ENCODE measurements at places on chromosomes 1 and 21. TPM values are rescaled to one million over a fixed set of nuclear protein-coding genes. Genes with fewer than 3 reads are reported as not detected.

DNA sequence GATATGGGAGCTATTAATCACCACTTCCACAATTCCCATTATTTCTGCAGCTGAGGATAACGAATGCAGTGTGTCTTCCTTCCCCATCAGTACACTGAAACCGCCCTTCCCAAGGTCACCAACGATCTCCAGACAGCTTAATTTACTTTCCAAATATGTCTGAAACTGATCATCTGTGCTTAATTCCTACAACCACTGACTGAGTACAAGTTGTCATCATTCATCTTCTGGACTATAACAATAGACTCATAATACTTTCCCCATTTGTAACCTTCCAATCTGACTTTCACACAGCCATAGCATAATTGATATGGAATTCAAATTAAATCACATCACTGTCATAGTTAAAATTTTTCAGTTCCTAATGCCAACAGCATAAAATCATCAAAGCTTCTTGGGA lies 17.4 kb downstream of the DNM3 start:
- no peak for DNase-seq
- H3K4me3 ChIP-seq: no peak overlapping the region
- no peaks in the 10 kb centered on the region for H3K27me3 ChIP-seq
- no peak overlapping the region for H3K27ac ChIP-seq

DNA sequence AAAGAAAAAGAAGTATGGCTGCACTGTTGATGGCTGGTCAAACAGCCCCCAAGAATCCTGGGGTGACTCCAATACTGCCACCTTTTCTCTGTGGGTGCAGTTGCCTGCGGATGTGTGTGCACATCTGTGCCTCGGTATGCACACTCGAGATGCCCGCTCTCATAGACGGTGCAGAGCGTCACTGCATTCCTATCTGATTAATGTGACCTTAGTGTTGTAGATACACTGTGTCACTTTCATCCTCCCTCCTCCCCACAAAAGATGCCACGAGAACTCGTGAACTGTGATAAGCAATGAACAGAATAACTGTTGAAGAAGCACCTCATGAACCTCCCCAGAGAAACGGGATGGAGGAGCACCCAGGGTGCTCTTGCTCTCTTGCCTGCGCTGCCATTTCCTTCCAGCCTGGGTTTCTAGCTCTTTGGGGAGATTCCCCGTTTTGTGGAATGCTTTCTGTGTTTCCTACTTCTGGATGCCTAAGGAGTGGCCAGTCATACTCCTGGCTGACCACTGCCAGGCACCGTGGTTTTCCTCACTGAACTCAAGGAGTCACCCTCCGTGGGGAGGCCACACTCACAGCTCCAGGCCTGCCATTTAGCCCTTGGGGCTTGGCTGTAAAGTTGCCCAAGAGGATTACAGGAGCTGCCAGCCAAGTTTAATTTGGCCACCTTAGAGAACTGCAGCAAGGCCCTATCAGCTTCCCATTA lies 32.0 kb downstream of the NTPCR start:
- peaks cover 16% of the 10 kb centered on the region for H3K36me3 ChIP-seq
- no peak overlapping the region for H3K27ac ChIP-seq
- no peaks in the 10 kb centered on the region for H3K4me1 ChIP-seq
- no peaks in the 10 kb centered on the region for H3K27me3 ChIP-seq
- DNase-seq: no peak
- no peak overlapping the region for H3K4me3 ChIP-seq

DNA sequence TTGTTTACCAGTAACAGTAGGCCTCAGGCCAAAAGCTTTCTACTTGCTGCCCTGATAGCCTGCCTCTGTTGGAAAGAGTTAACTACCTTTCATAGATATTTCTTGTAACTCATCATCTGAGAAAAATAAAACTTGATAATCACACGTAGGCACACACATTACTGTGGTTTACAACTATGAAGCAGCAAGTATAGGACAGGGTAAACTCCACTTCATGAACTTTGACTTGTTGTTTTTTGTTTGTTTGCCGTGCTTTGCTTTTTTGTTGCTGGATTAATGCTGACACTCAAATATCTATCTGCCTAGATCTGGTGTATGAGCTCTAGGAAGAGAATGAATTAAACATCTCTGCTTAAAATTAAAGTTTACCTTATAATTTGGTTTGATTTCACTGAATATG lies 924.7 kb upstream of the ADGRL2 start:
- DNase-seq: no peak
- no peaks in the 10 kb centered on the region for H3K4me1 ChIP-seq
- no peaks in the 10 kb centered on the region for H3K27me3 ChIP-seq

- H3K36me3 ChIP-seq: no peaks in the 10 kb centered on the region
- no peak for DNase-seq
- H3K4me1 ChIP-seq: no peaks in the 10 kb centered on the region
- H3K27me3 ChIP-seq: no peaks in the 10 kb centered on the region
Observed at GRCh38 chr1:245589906-245590305, 435.1 kb downstream of the KIF26B start.

DNA sequence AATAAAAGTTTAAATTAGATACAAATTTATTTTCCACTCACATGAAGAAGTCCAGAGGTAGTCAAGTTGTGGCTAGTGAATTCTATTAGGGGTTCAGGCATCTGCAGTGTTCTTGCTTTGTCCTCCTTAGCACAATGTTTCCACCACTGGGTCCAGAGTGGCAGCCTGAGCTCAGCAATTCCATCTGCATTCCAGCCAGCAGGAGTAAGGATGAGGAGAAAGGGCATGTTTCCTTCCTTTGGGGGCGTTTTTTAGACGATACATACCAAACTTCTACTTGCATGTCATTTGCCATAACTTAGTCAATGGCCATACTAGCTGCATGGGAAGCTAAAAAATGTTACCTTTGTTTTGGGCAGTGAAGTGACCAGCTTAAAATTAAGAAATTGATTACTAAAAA lies 98.5 kb upstream of the VANGL1 start:
- no peak for DNase-seq
- no peak overlapping the region for H3K4me3 ChIP-seq
- no peak overlapping the region for H3K27ac ChIP-seq

GPR153 gene
- 9.6 TPM for total RNA-seq

GPR137B gene
- total RNA-seq: 5.9 TPM

NBPF20 gene
- total RNA-seq: 0.22 TPM

BGLAP gene
- 2.4 TPM for total RNA-seq
